ENCODE measurements at places on chromosomes 6 and 20.

DNA sequence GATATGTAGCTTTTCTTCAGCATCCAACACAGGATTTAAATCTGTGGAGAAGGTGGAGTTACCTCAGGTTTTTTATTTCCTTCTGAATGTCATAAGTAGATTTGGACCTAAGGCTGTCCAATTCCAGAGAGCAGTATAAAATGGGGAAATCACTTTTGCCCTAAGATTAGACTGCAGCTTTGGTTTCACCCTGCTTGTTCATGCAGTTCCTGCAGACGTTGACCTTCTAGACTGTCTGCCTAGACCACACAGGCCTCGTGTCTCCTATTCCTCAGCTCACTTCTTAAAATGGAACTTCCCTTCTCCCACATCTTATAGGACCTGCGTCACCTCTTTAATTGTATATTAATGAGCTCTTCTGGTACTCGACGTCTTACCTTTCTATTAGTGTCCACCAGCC lies 26.0 kb upstream of the C6orf62 start:
- DNase-seq: no peak

DNA sequence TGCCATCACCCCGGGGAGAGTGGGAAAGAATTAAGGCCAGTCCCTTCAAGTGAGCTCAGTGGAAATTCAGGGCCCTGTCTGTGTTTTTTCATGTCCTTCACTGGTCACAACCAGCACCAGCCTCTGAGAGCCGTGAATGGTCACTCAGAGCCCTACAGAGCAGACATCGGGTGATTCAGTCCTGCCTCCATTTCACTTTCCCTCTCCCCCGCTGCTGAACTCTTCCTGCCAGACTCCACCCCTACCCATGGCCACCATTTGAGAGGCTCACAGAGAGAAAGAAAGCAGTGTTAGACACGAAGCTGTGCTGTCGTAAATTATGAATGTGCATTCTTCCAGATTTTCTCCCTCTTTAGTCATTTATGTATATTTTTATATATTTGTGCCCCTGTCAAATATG lies 5.4 kb downstream of the R3HDML start:
- DNase-seq: no peak

DNA sequence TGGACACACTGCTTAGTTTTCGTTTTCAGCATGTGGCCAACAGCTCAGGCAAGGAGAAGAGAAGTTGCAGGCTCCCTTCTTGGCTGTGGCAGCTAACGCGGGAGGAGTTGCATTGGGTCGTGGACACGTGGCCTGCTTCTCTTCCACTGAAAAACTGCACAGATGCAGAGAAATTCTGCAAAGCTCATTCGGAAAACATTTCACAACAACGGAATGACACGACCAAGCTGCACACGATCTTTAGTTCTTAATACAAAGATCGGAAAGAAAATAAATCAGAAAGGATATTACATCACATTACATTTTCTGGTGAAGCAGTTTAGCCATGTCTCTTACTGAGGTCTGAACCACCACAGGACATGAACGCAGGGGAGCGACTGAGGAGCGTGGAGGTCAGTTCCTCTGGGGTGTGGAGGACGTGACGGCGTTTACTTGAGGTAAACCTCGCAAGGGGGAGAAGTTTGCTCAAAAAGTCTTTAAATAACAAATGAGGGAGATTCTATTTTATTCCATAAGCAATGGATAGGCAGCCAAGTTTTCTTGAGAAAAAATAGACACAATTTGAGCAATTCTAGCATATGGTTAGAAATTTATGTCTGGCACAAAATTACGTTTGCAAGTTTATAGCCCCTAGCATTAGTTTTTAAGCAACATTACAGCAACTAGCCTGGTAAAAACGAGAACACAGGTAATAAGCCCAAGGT lies 178.3 kb downstream of the THBS2 start:
- DNase-seq: no peak

DNA sequence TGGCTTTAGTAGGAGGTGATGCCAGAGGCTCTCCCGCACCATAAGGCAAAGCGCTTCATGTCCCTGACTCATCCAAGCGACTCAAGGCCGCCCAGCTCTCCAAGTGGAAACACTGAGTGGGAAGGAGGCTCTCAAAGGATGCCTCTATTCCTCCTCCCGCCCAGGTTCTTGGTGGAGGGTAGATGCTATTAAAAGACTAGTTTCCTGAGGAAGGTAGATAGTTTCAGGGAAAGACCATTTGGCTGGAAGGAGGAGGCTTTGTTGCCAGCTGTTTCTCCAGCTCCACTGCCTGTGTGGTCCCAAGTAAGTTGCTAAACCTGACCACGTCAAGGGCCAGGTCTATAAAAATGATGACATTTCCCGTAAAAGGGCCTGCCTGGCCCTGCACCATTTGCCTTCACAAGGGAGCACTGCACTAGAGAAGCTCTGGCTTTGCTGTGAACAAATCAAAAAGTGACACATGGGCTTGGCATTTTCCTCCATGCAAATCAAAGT lies 48.2 kb downstream of the GMDS start:
- no peak for DNase-seq

- DNase-seq: no peak
Observed at GRCh38 chr20:57753332-57754164, 43.7 kb upstream of the PMEPA1 start.

All from D721Med (cell line).